ENCODE measurements at places on chromosomes 4 and X.

DNA sequence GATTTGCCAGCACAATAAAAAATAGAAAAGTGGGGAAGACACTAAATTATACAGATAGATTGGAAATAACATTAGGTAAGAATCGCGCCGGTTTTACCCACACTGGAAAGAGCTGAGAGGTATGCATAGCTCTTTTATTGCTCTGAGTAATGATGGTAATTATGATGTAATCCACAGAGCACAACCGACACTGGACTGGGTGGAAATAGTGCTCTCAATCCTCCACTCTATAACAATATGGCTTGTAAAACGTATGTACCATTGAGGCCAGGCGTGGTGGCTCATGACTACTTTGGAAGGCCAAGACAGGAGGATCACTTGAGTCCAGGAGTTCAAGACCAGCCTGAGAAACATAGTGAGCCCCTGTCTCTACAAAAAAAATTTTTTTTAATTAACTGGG, 104.3 kb upstream of the RAPGEF2 start:
- no peak for DNase-seq

- no peak for DNase-seq
Observed at GRCh38 chrX:25721564-25721963, 416.6 kb upstream of the MAGEB18 start.

DNA sequence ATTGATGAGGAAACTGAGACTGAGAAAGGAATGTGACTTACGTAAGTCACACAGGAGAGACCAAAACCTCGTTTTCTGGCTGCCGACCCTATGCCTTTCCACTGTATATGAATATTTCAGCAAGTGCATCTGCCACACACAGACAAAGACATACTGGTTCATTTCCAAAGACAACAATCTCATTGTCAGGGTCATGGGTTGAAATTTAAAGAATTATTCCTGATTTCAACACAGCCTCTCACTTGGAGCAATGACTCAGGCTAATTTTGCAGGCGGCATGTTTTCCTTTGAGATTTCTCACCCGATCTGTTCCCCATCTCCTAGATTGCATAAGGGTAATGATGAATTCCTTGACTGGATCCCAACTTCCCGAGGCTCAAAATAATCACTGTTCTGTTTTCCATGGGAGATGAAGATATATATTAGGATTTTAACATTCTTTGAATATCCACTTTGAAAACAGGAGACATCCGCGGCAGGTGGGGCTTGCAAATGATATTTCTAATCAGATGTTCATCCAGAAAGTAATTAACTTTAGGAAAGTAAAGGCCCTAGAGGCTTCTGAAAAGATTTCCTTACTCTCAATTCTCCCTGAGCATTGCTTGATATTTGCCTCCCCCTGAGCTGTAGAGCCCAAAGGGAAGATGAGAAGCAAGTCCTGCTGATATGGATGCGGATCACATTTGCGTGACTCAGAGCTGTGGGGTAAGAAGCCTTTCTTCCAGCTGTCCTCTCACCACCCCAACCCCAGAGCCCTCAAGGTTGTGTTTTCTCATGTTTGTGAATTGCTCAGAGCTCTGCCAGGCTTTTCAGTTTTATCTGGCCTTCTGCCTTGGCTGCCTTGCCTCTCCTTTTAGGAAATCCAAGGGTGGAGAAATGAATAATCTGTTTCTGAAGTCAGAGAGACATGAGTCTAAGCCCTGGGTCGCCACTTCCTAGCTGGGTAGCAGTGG, 361.1 kb upstream of the BOD1L1 start:
- no peak for DNase-seq

DNA sequence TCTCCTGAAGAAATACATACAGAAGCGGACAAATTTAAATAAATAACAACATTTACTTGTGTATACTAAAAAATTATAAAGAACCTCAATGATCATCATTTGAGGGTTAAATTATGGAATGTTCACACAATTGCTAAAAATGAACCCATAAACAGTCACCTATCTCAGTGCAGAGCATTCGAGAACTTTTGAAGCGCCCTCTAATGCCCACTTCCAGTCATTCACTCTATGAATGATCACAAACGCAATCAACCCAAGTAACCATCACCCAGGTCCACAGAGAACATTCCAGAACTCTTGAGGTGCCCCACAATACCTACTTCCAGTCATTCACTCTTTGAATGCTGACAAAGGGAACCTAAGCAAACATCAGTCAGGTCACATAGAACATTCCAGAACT, 103.5 kb upstream of the PLAC1 start:
- peak; percentile 8 for DNase-seq

DNA sequence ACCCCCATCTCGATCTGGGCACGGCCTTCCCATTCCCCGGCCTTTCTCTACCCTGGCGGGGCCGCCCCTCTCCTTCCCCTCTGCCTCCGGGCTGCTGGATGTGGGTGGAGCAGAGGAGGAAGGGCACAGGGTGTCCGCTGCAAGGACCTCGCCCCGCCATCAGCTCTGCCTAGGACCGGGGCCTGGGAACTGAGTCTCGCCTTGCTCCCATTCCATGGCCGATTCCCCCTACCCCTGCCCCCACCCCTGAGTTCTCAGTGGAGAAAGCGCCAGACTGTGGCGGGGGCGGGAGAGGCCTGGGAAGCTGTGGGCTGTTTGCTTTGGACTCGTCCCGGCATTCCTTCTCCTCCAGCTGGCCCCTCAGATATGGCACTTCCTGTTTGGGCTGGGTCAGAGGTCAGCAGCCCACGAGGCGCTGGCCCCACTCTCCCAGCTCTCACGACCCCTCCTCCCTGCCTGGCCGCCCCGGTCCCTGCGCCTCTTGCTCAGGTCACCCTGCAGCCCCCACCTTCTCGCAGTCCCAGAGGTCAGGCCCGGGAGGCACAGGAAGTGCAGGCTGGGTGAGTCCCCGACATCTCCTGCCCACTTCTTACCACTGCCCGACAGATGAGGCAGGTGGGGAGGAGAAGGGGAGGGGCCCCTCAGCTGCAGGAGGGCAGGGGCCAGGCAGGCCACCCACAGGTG, 6.4 kb upstream of the BGN start:
- DNase-seq, result no peak

DNA sequence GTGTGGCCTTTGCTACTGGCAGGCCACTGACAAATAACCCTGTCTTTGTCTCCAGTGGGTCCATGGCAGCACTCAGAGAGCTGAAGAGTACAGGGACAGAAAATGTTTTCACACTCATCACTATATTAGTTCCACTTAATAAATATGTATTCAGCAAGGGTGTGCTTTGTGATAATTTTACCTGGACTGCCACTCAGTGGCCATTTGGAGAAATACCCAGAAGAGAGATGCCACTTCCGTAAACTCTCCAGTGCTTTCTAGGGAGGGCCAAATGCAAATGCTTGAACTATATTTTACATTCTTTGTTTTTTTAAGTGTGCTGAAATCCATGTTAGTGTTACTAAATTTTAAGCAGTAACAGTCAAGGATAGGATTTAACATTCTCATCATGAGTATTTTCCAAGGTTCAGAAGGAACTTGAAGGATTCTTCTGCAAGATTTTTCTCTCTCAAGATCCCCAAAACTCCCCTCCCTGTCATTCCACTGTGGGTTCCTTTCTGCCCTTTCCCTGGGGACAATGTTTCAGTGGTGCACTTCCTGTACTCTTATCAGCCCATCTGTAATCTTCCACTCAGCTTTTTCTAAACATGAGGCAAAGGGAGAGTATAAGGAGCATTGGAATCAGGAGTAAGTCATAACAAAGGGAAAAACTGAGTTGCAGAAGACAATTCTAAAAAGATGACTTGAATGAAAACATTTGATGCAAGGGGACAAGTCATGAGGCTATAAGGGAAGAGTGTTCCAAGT, 46.0 kb downstream of the TFDP3 start:
- DNase-seq, result no peak

DNA sequence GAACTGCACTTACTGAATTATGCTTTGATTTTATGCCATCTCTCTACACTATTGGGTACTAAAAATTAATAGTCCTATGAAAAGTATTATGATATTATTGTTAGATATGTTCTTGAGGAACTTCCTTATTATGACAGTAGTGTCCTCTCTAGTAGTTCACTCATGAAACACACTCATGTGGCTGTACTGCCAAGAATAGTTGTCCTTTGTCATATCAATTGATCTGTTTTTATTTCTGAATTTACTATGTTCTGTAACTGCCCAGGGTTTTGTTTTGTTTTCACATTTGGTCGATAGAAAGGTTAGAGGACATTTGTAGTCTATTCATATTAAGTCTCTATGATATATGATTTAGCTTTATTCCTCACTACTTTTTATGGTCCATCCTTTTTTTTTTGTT, 215.2 kb downstream of the PPARGC1A start:
- no peak for DNase-seq

DNA sequence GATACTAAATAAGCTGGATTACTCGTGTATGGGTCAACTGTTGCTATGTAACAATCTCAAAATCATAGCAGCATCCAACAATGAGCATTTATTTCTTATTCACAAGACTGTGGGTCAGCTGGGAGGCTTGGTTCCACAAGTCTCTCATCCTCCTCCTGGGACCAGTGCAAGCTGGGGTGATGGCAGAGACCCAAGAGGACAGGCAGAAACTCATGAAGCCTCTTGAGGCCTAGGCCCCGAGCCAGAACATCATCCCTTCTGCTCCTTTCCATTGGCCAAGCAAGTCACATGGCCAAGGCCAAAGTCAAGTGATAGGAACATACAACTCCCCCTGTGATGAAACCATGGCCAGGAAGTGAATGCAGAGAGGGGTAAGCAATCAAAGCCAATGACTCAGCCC, 422.1 kb downstream of the BCOR start:
- no peak for DNase-seq

- no peak for DNase-seq
Observed at GRCh38 chr4:162056990-162057389, 106.8 kb downstream of the FSTL5 start.

- no peak for DNase-seq
Observed at GRCh38 chr4:97670703-97671269, 472.5 kb downstream of the STPG2 start.

GRCh38 chrX:150958177-150958576, 25.0 kb upstream of the HMGB3 start:
- no peak for DNase-seq

DNA sequence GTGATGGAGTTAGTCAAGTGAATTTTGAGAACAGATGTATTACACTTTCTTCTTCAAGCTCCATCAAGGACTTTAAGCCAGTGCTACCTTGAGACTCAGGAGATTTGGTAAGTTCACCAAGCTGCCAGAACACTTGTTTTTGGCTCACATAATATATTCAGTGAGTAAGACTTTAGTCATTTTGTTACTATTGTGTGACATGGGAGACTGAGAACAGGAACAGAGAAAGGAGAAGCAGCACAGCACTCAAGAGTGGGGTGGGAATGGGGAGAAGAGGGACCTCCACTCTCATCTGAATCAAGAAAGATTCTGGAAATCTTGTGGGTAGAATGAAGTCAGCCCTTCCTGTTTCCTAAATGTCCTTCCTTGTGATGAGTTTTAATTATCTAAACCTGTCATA, 87.3 kb upstream of the TET2 start:
- DNase-seq, result no peak

DNA sequence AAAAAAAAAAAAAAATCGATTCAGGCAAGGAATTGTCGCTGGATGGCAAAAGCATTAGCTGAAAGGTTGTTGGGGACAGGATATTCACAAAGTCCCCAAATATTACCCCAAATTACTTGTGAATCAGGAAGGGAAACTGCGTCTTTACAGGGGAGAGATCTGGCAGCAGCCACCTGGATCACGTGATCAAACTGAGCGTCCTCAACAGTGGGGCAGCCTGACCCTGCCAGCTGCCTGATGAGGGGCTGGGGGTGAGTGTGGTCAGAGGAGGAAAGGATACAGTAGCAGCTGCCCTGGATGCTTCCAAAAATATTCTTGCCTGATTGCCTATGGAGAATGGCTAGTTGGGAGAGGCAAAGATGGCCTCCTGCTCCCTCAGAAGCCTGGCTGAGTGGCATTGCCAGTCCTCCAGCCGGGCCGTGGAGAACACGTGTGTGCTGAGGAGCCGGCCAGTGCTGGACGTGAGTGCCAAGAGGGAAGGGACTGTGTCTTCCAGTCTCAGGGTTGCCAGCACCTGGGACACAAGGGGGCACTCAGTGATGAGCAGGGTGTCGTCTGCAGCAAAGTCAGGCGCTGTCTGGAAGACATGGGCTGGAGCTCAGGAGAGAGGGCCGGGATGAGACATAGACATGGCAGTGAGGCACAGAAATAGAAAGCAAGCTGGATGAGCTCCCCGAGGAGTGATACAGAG, 3.0 kb upstream of the LAGE3 start:
- no peak for DNase-seq

- no peak for DNase-seq
Observed at GRCh38 chr4:73803213-73803612, 33.3 kb upstream of the CXCL6 start.

GRCh38 chrX:49761481-49761880, 65.7 kb upstream of the PAGE1 start:
- no peak for DNase-seq

DNA sequence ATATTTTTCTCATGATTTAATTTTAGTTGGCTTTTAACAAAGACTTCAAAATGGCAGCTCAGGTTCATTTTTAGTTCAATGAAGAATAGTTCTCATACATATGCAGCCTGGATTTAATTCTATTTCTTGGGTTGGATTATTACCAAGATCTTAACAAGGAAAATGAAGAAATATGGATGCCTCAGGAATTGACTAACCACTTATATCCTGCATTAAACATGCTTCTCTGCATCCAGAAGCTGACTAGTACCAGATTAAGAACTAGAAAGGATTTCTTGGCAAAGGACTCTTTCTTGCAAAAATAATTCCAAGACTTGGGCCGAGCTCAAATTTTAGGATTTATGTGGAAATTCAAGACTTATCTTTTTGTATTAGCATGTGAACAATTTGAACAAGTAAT, 5.6 kb upstream of the KLHL2 start:
- no peak for DNase-seq

- DNase-seq, result no peak
Observed at GRCh38 chr4:78581618-78582017, 30.0 kb downstream of the ANXA3 start.

DNA sequence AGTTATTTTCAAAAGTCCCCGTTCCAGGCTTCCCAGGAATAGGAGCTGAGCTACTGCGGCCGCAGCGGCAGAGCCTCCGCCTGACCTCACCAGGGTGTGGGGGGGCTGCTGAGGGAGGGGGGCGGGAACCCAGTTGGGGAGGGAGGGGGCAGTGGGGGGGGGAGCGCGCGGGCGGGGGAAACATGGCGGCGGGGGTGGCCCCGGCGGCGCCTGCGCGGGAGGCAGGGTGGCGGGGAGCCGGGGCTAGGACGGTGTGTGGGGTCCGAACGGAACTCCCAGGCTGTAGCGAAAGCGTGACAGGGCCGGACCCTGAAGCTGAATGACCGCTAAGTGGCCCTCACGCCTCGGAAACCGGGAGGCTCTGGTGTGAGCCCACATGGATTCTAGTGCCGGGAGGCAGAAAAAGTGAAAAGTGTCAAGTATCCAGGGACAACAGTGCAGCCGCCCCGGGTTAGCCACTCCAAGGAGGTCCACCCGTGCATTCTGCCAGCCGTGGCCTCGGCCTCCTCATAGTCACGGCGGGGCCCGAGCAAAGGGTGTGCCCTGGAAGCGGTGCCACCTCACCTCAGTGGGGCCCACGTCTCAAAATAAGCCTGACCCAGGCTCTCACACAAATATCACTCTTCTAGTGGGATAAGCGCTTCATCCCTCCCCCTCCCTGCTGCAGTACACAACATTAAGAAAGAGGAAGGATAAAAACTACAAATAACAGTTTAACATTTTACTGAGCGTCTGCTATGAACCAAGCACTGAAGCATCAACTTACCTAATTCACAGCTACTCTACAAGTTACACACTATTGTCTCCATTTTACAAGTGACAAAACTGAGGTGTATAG, at the start of gene KLHL13:
Gene KLHL13 (minus strand): TSS at position 98 of the 838 bp plus-strand sequence. CDS start 88,337 bp downstream, outside the sequence.
- DNase-seq, result no peak

Data from SW 1271 (cell line).